ENCODE measurements at places on chromosomes 3 and 15.

GRCh38 chr3:194671900-194672808, at the start of gene LSG1:
Gene LSG1 (minus strand): TSS chr3:194672191. CDS start chr3:194672162, 29 bp downstream.
- peak; percentile 88 for DNase-seq

DNA sequence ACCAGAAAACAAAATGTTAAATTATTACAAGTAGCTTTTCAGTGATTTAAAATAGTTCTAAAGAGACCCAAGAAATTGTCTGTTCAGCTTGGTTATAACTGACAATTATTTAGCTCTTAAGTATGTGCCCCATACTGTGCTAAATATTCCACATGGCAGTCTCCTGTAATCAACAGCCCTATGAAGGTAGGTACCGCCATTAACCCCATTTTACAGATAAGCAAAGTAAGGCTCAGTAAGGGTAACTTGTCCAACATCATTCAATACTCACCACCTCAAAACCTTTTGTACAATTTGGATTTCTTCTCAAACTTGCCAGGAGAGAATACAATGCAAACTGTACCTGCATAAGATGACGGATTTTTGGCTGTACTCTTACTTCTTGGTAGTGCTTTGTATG, 33.9 kb downstream of the ADPGK start:
- no peak for DNase-seq

DNA sequence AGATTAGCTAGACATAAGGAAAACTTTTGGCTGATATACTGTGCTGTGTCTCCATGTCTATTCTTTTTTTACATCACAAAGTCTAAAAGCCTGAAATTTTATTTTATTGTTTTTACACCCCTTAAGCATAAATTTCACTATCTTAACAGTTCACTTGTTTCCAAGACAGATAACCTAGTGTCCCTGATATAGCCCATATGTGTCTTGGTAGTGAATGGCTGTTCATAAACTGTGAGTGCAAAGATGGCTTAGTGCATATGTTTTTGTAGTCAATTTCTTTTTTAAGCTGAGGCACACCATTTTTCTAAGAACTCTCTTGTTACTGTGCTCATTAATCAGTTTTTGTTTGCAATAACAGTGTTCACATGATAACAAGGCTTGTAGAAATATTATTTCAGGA, 381.1 kb downstream of the OXSM start:
- DNase-seq = no peak

DNA sequence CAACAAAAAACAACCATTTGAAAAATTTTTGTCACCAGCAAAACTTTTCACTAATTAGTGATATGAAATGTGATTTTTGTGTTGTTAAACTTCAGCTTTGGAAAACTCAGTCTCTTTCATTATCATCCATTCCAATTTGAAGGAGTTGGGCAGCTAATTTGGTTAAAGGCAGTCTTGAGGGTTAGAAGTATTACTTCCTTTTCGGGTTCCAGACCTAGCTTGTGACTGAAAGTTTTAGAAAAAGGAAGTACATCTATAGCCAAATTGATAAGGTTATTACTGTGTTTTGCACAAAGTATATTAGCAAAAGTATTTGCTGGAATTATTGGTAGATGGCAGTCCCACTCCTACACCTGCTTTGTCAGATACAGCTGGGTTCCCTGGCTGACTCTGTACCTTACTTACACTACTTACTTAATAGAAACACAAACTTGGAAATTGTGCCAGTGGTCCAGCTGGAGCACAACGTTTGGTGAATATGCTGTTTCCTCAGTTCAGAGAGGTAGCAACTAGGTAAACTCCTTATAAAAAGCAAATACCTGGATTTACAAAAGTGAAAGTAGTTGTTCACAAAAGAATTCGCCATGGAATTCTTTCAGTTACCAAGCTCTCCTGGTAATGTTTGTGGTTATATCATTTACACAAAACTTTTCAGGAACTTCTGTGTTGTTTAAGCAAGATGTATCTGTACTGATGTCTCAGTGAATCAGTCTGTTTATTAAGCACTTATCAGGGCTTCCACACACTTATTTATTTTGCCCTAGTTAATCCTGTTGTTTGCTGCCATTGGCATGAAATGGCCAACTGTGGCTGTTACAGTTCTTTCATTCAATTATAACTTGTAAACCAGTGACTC, 31.6 kb downstream of the TIPARP start:
- DNase-seq = no peak

GRCh38 chr15:55590788-55591187, 2.6 kb upstream of the PYGO1 start:
- DNase-seq = no peak

DNA sequence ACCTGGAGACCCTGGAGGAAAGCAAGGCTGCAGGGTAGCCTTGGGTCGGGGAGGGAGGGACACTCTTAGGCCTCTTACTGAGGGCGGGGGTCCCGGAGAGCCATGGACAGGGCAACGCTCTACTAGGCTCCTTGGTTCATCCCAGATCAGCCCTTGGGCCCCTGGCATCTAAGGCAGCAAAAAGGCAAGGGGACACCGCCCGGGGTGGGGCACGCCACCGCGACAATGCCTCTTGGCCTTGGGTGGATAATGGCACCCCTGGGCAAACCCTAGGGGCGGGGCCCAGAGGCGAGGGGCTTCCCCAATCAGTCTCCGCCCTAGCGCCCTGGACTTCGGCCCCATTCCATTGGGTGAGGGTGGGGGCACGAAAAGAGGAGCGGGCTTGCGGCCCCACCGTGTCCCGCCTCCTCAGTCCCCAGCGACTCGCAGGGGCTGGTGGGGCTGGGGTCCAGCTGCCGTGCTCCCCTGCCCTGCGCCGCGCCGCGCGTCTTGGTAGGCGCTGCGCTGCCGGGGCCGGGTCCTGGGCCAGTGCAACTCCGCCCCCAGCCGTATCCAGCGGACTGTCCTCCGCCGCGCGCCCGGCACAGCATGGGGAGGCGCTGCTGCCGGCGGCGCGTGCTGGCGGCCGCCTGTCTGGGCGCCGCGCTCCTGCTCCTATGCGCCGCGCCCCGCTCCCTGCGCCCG, at the start of gene CHST13:
Gene CHST13 (plus strand): TSS at position 411 of the 684 bp plus-strand sequence. CDS start 178 bp downstream, at position 589.
- peak; percentile 31 for DNase-seq

DNA sequence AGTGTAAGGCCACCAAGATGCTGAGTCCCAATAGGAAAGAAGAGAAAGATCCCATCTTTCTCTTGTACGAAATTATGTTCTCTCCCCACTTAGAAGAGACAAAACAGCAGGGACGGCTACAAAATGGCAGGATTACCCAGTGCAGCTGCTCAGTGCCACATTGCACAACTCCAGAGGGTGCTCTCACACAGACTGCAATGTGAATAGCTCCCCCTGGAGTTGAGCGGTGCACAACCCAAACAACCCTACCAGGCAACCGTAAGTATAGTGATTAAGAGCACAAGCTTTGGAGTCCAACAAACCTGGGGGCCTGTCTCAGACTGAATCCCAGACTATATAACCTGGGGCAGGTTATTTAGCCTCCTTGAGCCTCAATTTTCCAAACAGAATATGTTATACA, 3.1 kb upstream of the BHLHE40 start:
- peak; percentile 59 for DNase-seq

- DNase-seq = no peak
Observed at GRCh38 chr15:85500060-85500708, 119.8 kb downstream of the AKAP13 start.

GRCh38 chr3:195800240-195800639, 11.5 kb downstream of the MUC4 start:
- no peak for DNase-seq

DNA sequence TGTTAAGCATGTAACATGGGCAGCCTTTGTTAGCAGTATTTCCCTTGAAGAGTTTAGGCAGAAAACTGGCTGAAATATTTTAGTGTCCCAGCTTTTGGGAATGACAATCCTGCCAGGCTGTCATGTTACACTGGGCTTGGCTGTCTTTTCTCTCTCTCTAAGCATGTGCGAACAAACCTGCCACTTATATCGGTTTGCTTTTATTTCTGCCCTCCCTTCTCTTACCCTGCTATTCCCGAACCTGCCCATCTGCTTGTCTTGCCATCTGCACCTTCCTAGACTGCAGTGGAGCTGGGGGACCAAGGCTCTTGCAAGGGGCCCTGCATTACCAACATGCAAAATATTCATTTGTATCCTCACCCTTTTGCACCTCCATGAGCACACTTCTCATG, 339.6 kb downstream of the EPHB1 start:
- DNase-seq = no peak

DNA sequence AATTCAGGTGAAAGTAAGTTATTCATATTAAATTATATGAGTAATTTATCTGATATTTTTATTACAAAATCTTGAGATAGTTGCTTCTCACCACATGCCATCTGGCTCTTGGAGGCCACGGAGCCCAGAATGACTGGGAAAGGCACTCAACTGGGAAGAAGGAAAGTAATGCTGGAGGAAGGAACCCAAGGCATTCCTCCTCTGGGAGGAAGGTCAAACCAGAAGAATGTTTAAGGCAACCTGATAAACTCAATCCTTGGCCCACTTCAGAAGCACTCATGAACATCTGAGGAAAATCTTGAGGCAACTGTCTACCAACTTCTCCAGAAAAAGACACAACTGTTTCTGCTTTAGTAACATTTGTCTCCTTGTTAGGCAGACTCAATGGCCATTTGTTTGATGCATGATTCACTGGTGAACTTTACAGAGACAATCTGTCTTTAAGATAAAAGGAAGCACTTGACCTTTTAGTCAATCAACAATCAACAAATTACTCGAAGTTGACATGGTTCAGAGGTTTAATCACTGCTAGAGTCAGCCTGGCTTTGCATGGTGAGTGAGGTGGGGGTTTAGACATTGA, 261.4 kb upstream of the MME start:
- no peak for DNase-seq

DNA sequence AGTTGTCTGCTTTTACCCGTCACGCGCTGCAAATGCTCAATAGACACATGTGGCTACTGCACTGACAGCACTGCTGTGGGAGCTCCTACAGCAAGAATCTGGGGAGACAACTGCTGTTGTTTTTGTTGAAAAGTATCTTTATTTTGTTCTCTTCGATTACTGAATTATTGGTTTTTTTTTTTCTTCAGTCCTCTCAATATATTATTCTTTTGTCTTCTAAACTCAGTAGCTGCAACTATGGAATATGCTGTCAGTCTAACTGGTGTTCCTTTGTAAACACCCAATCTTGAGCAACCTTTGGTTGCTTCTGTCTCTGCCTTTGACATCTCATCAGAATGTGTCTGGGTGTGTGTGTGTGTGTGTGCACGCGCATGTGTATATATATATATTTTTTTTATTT, 12.6 kb downstream of the DCP1A start:
- no peak for DNase-seq

DNA sequence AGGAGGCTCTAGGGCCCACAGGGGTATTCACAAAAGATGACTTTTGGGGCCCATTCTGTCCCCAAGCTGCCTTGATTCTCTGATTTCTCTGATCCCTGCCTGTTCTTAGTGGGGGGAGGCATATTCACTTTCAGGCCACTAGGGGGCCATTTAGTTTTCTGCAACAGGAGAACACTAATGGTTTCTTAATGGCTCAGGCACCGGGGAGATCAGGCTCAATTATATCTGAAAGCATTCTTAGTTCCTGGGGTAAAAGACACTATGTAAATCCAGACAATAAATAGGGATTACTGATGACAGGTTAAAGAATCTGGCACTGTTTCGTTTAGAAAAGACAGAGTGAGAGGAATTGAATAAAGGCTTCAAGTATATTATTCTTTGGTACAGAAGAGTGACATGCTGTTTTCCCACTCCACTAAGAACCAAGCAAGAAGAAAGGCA, 2.5 kb upstream of the INAFM2 start:
- DNase-seq = peak; percentile 38

- no peak for DNase-seq
Observed at GRCh38 chr3:10319251-10319650, 1.7 kb downstream of the SEC13 start.

DNA sequence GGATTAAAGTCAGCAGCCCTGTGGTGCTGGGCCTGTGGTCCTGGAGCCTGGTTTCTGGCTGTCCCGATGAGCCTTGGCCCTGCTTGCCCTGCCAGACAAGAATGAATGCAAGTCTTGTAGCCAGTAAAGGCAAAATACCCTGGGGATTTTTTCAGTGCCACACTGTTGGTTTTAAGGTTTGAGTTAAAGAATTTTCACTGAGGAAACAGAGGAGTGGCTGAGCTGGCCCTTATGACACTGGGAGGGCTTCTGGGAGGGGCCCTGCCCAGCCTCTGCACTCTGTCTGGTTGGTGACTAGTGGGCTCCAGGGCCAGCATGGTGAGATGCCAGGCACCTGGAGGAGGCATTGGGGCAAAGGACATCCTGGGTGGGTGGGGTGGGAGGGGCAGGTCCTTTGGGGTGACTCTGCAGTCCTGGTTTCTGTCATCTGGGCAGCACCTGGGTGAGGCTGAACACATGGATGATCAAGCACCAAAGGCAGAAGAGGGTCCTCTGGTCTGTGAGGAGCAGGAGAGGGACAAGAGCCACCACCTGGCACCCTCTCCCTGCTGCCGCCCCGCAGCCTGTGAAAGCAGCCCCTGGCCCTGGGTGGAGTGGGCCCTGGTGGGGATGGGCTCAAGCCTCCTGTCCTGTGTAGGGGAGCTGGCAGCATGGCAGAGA, 12.5 kb upstream of the PLA2G4E start:
- no peak for DNase-seq

- DNase-seq = no peak
Observed at GRCh38 chr3:102179326-102180177, 255.3 kb upstream of the ZPLD1 start.

DNA sequence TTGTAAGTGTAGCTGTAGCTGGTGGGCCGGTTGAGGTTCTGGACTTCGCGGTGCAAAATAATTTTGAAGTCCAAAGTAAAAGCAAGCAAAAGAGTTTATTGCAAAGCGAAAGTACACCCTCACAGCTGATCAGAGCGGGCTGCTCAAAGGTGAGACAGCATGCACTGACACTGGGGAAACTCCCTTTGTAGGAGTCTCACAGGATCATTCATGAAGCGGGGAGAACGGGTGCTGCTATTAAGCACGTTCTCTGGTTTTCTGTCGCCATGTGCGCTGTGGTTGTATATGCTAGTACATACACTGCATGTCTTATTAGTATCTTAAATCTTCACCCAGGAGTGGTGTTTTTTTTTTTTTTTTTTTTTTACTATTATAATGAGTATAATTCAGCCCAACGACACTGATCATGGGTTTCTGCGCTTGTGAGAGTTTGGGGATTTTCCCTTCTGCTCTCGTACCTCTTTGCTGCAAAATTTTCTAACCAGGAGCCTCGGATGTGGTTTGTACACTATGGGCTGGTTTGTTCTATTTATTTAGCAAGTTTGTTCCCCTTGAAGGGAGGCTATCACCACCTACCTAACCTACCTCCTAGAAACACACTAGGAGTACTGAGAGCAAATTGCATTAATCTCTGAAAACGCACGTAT, 1.4 kb upstream of the AP4E1 start:
- DNase-seq = peak; percentile 82

DNA sequence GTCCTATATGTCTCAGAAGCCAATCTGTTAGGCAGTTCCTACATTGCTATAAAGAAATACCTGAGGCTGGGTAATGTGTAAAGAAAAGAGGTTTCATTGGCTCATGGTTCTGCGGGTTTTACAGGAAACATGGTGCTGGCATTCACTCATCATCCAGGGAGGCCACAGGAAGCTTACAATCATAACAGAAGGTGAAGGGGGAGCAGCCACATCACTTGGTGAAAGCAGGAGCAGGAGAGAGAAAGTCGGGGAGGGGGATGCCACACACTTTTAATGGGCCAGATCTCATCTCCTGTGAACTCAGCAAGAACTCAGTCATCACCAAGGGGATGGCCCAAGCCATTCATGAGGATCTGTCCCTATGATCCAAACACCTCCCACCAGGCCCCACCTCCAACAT, 9.1 kb downstream of the SLC49A4 start:
- no peak for DNase-seq

- DNase-seq = peak; percentile 44
Observed at GRCh38 chr3:150227839-150228238, 180.3 kb upstream of the TSC22D2 start.

GRCh38 chr3:99865321-99865720, 47.7 kb downstream of the CMSS1 start:
- no peak for DNase-seq

- peak; percentile 22 for DNase-seq
Observed at GRCh38 chr3:11624704-11625375, 18.9 kb downstream of the VGLL4 start.

Data from activated naive CD8-positive, alpha-beta T cell treated with anti-CD3 and anti-CD28 coated beads for 36 hours (primary cell).